ENCODE measurements at places on chromosomes 13 and 19. TPM values are rescaled to one million over a fixed set of nuclear protein-coding genes. Genes with fewer than 3 reads are reported as not detected.
A peak's percentile ranks its signal among the peaks of the same experiment; 100 is the strongest.

DNA sequence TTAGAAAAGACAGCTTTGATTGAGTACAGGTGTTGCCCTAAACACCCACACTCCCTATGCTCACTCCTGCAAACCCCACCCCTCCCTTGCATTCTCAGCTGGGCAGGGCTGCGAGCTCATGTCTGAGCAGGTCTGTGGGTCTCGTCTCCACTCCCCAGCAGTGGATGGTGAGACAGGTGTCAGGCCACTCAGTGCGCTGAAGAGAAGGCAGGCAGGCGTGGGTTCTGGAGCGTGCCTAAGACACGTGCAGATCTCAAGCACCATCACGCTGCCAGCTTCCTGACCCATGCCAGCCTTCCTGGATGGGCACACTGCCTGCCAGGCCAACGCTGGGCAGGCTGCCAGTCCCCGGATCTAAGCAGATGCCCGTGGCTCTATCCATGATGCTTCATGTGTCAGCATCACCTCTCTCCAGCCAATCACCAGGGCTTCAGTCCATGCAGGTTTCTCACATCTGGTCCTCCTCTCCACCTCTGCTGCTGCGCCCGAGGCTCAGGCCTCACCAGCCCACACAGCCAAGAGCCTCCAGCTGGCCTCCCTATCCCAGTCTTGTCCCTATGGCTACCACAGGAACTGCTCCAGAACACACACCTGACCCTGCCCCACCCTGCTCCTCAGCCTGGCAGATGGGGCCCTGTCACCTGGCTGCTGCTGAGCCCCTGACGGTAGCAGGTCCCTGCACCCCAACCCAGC, 42.6 kb downstream of the EPS15L1 start:
- ATAC-seq = peak; percentile 70

GRCh38 chr13:28576067-28576466, 81.1 kb upstream of the FLT1 start:
- no peak for ATAC-seq

DNA sequence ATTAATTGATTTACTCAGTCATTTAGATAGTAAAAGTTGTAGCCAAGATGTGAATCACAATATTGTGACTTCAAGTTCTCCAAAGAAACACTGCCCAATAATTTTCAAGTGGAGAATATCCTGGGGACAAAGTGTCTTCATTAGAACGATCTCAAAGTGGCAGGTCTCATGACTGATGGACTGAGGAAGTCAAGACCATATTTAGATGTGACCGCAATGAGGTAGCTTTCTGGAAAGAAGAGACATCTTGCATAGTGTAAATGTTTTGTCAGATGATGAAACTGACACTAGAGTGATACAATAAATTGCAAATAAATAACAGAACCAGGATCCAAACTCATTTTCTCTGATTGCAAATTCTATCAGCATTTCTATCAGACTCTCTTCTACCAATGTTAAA, 1476.9 kb downstream of the EFNB2 start:
- ATAC-seq = no peak

- ATAC-seq = no peak
Measured at GRCh38 chr13:50133358-50133953, 118.2 kb downstream of the KCNRG start.

DNA sequence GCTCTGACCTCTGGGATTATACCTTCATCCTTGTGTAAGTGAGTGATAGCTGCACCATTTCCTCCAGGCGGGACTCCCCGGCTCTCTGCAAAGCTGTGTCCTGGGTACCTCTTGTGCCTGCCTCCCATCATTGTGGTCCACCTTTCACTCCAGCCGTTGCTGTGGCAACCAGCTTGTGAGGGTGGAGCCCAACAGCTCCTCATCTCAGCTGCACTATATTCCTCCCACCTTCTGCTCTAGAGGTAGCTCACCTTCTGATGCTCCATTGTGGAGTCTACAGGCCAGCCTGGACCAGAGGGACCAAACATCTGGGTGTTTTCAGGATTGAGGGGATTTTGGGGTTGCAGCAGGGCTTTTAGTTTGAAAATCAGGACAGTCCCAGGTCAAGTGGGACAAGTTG, 708.2 kb downstream of the UQCRFS1 start:
- no peak for ATAC-seq

- no peak for ATAC-seq
Measured at GRCh38 chr13:107808389-107808788, 406.9 kb downstream of the LIG4 start.

- ATAC-seq = no peak
Measured at GRCh38 chr13:81184556-81185265, 843.8 kb upstream of the SPRY2 start.

DNA sequence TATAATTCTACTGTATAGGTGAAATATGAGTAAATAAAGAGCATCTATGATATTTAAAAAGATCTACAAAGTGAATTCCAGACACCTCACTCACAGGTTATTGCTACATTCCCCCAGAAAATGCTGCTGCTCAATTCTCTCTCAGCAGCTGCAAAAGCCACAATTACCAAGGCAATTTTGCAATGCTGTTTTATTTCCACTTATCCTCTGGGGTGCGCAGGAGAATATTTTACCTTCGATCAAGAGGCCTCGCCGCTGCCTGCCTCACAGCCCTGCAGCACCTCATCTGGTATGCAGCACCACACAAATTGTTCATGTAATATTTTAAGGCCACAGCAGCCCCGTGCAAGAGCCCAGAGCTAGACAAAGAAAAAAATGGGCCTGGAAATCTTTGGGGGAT, 333.2 kb downstream of the DNAJC15 start:
- no peak for ATAC-seq

- ATAC-seq = no peak
Measured at GRCh38 chr19:42333018-42333417, 7.6 kb downstream of the MEGF8 start.

DNA sequence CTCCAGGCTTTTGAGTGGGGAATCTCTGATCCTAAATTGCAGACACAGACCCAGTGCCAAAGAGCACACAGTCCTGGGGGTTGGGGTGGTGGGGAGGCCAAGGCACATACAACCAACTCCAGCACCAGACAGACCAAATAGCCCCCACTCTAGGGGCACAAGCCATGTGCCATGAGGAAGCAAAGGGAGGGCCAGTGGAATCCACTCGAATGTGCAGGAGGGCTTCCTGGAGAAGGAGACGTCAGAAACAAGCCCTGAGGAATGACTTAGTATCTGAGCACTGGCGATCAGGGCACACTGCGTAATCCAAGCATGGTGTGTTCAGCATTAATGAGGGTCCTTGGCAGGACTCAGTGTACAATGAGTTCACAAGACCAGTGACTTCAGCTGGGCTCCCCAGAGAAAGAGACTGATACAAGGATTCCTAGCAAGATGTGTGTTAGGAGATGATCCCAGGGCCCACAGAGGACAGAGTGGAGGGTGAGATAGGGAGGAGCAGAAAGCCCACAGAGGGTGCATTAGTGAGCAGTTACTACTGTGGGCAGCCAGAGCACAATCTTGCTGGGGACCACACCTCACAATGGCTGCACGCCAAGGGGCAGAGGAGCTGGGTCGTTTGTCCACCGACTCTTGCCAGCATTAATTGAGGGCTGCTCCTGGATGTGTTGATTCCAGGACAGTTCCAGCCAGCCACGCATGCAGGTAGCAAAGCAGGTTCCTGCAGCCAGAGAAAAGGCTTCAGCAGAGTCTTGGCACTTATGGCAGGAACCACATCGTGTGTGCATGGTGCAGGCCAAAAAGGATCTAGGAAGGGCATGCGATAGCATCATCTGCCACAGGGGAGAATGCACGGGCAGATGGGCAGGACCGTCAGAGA, 152.6 kb upstream of the VSTM2B start:
- no peak for ATAC-seq

DNA sequence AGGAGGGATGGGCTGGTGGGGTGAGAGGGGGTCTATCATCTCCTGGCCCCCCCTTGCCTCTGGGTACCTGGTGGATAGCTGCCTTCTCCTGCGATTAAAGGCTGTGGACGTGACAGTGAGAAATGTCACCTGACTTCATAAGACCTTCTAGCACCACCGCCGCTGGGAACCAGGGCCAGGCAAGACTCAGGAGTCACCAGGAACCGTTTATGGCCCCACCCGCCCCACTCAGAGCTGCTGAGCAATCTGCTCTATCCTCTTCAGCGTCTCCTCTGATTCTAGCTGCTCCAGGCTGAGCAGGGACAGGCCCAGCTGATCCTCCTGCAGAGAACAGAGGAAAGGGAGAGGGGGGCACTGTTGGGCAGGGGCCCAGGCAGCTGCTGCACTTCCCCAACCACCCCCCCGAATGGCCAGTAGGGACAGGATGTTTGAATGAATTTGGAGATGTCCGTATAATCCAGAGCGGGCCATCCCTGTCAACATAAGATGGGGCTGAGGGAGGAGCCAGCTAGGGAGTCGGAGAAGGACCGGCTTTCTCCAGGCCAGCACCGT, 10.9 kb downstream of the KLC3 start:
- ATAC-seq = no peak

- ATAC-seq = no peak
Measured at GRCh38 chr13:85509512-85509911, 289.7 kb downstream of the SLITRK6 start.

DNA sequence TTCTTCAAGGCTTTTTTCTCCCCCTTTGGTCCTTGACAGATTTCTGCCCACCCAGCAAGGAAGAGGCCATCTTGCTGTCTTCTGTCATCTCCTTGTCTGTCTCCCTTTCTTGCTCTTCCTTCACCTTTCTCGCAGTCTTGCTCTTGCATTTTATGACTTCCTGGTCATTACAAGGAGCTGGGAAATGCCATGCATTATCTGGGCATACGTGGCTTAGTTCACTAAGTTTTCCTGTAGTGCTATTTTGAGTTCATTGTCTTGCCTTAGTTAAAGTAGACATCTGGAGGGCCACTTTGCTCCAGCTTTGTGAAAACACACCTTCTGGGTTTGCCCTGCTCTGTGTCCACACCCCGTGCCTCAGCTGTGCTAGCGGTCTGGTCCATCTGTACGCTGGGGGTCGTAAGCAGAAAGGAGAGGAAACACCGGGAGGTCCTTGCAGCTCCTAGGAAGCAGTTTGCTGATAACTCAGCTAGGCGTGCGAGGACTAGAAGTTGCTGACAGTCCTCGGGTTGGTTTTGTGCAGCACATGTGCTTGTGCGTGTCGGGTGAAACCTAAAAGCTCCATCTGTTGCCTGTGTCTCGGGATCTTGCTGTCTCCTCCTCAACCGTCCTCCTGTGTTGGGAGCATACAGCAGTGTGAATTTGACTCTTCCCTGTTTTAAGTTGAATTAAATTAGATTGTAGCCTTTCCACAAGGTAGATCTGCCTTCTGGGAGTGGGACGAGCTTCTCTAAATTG, 59.4 kb downstream of the ARHGEF7 start:
- no peak for ATAC-seq

DNA sequence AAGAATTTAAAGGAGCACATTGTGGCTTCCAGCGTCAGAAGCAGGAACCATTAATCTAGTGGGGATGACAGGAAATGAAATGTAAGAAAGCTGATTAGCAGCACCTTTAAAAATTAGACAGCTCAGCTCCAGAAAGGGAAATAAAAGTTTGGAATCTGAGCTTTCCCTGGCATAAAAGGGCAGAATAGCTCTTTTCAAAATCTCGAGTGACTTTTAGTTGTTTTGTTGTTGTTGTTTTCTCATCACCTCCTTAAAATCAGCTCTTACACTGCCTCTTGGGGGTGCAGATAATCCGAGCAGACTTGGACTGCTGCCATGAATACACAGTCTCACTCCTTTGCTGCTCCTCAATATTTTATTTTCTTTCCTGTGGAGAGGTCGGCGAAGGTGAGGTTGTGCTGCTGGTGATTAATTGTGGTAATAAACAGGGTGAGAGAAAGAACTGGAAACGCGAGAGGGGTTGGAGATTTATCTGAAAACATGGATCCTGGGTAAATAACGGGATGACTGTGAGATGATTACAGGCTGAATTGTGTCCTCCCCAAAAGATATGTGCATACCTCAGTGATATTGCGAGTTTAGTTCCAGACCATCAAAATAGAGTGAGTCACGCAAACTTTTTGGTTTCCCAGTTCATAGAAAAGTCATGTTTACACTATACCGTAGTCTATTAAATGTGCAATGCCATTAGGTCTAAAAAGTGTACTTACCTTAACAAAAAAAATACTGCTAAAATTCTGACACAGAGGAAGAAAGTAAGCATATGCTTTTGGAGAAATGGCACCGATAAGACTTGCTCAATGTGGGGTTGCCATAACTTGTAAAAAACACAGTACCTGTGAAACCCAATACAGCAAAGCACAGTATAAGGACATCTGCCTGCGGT, 787.7 kb downstream of the UQCRFS1 start:
- ATAC-seq = no peak

- no peak for ATAC-seq
Measured at GRCh38 chr13:51689663-51689996, 105.4 kb downstream of the WDFY2 start.

C19orf38 gene
- 3.1 TPM for total RNA-seq

FAM32A gene
- 90.1 TPM for total RNA-seq

AMH gene
- 0.27 TPM for total RNA-seq

PRRG2 gene
- total RNA-seq = 1.0 TPM

ZNF564 gene
- total RNA-seq = 14.2 TPM

LPAR2 gene
- 3.1 TPM for total RNA-seq

CYSLTR2 gene
- 2.2 TPM for total RNA-seq

UBA52 gene
- total RNA-seq = 607 TPM

Measured in gastroesophageal sphincter (tissue), 4 donors.